CD8-positive, alpha-beta memory T cell (primary cell): ENCODE measurements at places on chromosomes 1 and 21.

GRCh38 chr1:82423174-82423815 is 622.6 kb downstream of the ADGRL2 start:
- no peak for DNase-seq

DNA sequence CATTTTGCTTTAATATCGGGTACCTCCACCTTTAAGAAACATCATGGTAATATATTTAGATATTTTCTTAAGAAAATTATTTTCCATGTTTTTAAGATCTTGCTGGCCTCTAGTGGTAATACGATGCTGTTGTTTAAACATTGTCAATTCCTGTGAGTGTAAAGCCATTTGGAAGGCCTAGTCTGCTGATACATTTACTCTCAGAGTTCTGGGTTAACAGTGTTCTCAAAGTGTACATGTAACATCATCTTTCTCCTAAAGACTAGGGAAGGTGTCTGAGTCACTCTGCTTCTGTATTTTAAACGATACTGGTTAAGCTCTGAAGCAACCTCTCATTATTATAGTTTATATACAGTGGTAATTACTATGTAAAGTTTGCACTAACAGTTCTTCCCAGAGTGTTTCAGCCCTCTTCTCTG is 189.1 kb downstream of the RASAL2 start:
- DNase-seq, result no peak

- no peak for DNase-seq
These were observed 208 bp upstream of the MYBPH start for GRCh38 chr1:203175827-203176241.

DNA sequence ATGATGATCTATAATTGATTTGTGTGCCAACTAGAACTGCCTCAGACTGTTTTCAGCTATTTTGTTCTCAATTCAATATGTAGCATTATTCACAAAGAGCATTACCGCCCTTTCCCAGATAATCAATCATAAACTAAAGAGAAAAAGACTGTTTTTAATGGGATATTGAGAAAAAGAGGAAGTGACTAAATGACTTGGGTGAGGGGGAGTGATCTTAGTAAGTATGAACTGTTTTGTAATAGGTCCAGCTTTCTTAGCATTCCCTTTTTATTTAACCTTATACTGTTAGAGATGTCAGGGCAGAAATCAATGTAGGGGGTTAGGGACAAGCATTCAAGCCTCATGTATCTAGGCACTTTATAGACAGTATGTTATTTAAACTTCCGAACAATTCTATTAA is 157.8 kb upstream of the DPYD start:
- no peak for DNase-seq

- no peak for DNase-seq
These were observed 28.3 kb downstream of the NCMAP start for GRCh38 chr1:24584171-24584647.
